Stimulated activated CD4-positive, alpha-beta T cell treated with anti-CD3 and anti-CD28 coated beads, Interleukin-15, amount 100 ng/mL, for 48 hours (primary cell): ENCODE measurements at places on chromosomes 11 and 22.

GRCh38 chr11:129141748-129142523, 50.2 kb downstream of the ARHGAP32 start:
- DNase-seq: no peak

DNA sequence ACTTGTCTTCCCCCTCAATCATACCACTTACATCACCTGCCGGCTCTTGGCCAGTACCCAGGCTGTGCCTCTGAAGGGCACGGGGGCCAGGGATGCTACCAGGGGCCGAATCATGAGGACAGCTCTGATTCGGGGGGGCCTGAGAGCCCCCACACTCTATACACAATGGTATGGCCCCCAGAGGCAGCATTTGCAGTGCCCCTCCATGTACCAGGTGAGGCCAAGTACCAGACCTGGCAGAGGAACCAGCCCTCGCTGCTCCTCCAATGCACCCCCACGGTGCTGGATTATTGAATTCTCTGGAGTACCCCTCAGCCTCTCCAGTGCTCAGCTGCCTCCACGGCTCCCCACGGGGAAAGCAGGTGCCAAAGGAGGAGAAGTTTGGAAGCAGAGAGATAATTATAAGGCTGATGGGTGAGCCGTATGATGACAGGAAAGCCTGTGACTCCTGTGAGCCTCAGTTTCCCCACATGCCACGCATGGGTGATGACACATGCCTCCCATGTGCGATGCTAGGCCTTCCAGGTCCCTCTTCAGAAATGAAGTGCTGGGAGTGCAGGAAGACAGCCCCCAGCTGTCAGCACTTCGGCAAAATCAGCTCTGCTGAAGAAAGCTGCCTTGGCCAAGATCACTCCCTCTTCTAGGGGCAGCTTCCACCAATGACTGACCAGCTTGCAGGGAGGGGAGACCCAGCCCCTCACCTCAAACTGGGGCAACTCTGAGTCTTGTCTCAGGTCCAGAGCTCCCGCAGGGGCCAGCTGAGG, 69.9 kb downstream of the THAP12 start:
- DNase-seq: no peak

GRCh38 chr11:12280838-12281565, 96.4 kb upstream of the PARVA start:
- DNase-seq: peak; percentile 19

DNA sequence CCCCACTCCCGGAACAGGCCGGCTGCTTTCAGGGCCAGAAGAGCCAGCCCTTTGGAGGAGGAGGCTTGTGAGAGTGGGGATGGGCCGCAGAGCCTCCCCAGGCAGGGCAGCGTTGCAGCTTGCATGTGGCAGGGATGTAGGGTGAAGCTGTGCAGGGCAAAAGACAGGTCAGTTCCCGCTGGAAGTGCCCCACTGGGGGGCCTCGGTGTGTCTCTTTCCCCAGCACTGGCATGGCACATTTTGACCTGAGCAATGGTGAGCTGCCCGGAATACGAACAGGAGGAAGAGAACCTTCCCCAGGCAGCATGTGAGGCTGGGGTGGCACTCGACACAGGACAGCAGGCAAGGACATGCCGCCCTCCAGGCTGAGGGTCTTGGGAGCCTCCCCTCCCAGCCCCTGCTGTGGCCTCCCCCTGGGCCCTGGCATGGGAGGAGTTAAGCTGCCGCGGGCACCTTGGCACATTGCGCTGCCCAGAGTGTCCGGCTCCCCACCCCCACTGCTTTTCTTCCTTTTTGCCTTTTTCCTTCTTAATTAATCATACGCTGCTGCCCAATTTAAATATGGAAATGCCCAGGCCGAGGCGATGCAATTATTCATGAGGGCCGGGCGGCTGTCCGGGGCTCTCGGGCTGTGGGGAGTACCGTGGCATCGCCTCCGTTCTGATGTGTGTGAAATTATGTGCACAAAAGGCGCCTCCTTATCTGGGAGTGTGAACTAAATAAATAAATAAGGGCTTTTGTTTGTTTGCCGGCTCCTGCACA, 76.0 kb upstream of the WNT7B start:
- DNase-seq: no peak

- no peak for DNase-seq
These were observed 28.3 kb downstream of the SNU13 start for GRCh38 chr22:41660416-41660815.

DNA sequence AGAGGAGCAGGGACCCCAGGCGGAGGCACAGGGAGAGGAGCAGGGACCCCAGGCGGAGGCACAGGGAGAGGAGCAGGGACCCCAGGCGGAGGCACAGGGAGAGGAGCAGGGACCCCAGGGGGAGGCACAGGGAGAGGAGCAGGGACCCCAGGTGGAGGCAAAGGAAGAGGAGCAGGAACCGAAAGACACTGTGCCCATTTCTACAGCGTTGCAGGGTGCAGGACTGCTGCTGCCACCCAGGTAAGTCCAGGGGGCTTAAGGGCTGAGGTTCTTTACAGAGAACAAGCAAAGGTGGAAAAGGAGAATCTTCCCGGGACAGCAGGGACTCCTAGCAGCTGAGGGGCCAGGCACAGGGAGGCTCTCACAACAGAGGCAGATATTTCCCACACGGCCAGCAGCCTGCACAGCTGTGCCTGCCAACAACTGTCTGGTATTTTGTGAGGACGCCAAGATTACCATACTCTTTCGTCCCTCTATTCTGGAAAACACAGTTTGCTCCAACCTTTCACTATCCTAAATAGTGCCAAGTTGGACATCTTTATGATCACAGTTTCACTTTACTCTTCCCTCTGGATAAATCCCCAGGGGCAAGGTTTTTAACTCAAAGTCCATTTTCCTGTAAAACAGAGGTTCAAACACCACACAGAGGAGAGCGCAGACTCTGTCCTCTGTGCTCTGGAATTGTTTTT, 39.4 kb downstream of the SHANK2 start:
- DNase-seq: no peak

DNA sequence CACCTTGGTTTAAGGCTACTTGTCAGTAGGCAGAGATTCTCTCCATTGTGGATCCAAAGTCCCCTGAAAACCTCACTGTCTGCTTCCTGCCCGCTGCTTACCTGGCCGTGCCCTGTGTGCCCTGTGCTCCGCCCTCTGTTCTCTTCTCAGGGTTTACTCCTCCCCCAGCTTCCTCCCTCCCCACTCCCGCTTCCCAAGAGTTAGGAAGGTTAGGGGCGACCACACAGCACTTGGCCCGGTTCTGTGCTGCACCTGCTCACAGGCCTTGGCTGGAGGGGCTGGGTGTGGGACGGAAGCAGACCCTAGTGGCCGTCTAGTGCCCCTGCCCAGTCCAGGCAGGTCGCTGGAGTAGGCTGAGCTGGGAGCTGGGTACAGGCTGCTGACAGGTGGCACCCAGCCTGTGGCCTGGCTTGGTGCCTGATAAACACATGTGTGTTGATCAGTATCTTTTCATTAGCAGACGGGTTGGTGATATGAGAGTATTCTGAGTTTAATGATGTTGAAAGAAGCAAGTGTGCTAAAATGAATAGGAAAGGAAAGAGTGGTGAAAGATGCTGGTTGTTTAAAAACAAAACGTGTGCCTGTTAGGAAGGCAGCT, 40.5 kb downstream of the GRAMD4 start:
- DNase-seq: no peak

GRCh38 chr11:83663446-83663845, 377.3 kb upstream of the CCDC90B start:
- DNase-seq: no peak

DNA sequence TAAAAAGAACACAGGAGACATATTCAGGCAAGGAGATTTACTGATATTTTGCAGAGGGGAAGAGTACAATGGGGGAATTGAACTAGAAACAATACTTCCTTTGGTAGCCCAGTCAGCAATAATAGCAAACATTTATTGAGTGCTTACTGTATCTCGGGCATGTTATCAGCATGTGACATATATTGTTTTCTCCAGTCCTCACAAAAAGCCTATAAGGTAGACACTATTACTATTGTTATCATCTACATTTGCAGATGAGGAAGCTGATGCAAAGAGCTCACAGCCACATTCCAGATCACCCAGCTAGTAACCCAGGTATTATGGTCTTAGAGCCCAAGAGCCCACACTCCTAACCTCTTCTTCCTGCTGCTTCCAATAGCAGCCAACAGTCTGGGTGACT, 27.9 kb downstream of the NAV2 start:
- no peak for DNase-seq

GRCh38 chr11:111977146-111978027, 40.2 kb downstream of the DIXDC1 start:
- no peak for DNase-seq

DNA sequence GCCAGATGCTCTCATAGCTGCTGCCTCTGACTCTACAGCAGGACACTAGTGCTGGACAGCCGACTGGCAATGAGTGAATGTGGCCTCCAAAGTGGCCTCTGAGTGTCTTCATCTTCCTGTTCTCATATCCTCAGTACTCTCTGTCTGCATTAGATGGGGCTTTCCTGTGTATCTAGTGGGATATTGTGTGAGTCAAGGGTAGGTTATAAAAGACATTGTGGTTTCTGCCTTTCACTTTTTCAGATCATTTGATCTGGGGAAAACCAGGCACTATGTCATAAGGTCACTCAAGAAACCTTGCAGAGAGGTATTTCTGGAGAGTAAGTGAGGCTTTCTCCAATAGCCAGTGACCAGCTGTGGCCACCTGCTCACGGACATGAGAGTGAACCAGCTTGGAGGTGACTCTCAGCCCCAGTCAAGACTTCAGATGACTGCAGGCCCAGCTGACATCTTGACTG, 333.6 kb upstream of the NCAM1 start:
- DNase-seq: no peak

DNA sequence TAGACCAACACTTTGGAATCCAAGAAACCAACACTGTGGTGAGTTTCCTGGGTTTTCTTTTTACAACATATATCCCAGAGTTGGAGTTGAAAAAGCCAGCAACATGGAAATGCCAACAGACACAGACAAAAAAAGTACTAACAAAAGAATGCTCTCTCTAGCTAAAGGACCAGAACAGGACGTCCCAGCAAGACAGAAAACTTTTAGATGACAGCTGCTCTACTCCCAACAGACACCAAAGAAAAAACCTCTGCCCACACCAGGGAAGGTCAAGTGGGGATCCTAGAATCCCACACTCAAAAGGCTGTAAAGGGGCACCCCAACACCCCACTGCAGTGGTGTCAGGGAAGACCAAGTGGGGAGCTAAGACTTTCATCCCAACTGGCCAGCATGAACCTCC, 23.3 kb downstream of the RRAS2 start:
- DNase-seq: no peak

DNA sequence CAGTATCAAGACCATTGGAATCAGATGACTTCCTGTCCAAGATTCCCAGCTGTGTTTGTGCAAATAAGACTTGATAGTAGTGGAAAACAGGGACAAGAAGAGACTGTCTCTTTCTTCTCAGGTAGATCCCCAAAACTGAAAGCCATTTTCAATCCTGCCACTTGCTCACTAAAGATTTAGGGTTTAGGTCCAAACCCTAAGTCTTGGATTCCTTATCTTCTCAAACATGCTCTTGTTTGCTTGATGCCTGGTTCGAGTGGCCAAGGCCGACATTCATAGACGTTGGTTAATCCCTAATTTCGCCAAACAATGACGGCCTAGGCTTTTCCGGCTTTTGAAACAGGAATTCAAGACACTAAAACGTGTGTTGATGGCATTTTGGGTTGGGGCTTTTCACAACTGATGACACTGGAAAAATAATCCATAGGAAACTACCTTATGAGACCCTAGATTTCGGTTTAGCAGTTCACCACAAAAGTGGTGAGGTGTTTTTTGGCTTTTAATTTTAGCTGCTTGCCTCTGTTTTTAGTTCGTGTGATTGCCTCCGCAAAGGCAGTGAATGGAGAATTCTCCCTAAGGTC, 1.0 kb upstream of the GTPBP1 start:
- DNase-seq: no peak

DNA sequence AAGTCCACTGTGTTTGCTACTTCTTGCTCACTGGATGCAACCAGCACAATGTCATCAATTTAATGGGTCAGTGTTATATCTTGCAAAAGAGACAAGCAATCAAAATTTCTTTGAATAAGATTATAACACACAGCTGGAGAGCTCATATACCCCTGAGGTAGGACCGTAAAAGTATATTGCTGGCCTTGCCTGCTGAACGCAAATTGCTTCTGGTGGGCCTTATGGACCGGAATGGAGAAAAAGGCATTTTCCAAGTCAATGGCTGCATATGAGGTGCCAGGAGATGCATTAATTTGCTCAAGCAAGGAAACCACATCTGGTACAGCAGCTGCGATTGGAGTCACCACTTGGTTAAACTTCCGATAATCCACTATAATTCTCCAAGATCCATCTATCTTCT, 119.1 kb downstream of the ZNF280B start:
- DNase-seq: no peak

DNA sequence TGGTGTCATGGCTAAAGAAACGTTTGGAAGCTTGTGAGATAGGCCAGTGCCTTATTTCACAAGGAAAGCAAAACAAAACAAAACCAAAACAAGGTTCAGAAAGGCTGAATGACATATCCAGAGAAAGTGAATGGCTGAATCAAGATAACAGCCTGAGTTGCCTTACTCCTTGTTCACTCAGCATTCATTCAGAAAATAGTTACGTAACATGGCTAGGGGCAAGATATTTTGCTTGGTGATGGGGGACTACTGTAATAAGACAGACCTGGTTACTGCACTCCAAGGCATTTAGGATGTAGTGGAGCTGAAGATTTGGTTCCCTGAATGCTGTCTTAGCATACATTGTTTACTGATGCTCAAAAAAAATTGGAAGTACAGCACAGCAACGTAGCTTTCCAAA, 47.7 kb downstream of the C11orf91 start:
- DNase-seq: no peak

- DNase-seq: no peak
These were observed 13.6 kb downstream of the SEPTIN3 start for GRCh38 chr22:41982865-41983264.

DNA sequence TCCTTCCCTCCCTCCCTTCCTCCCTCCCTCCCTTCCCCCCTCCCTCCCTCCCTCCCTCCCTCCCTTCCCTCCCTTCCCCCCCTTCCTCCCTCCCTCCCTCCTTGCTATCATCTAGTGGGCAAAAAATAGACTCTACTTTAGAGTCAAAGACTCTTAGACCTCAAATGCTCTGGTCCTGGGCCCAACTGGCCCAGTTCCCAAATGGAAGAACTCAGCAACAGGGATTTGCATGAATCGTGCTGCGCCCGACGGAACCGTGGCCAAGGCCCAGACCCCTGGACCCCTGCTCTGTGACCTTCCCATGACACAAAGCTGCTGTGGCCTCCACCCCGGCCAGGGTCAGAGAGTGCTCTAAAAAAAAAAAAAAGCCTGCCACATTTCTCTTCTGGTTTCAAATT, 97.4 kb downstream of the WNT7B start:
- DNase-seq: no peak

GRCh38 chr11:103344886-103345285, 235.7 kb downstream of the DYNC2H1 start:
- no peak for DNase-seq

- DNase-seq: peak; percentile 71
These were observed 28.6 kb downstream of the PTPRJ start for GRCh38 chr11:48008951-48009270.

DNA sequence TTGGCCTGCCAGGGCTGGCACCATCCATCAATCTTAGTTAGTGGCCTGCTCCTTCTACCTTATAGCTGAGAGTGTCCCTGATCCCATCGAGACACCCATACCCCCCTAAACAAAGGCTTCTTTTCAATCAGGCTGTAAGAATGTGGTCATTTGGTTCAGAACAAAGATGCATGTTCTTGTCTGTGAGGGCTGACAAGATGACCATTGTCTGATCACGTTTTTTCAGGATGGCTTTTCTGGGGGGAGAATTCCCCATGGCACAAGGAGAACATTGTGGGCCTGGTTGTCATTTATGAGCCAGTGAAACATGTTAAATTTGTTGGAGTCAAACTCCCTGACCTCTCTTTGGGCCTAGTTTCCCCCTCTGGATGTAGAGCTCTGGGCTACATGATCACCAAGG, 160.4 kb downstream of the INSC start:
- DNase-seq: no peak

GRCh38 chr22:22604326-22605073, 39.9 kb upstream of the GGTLC2 start:
- no peak for DNase-seq
